Activated CD8-positive, alpha-beta memory T cell treated with anti-CD3 and anti-CD28 coated beads for 1 hour (primary cell): ENCODE measurements at places on chromosomes 1 and 21.

GRCh38 chr1:3664700-3665375, 12.5 kb downstream of the TP73 start:
- no peak for DNase-seq

- no peak for DNase-seq
Observed at GRCh38 chr1:54871275-54872035, 15.5 kb downstream of the DHCR24 start.

DNA sequence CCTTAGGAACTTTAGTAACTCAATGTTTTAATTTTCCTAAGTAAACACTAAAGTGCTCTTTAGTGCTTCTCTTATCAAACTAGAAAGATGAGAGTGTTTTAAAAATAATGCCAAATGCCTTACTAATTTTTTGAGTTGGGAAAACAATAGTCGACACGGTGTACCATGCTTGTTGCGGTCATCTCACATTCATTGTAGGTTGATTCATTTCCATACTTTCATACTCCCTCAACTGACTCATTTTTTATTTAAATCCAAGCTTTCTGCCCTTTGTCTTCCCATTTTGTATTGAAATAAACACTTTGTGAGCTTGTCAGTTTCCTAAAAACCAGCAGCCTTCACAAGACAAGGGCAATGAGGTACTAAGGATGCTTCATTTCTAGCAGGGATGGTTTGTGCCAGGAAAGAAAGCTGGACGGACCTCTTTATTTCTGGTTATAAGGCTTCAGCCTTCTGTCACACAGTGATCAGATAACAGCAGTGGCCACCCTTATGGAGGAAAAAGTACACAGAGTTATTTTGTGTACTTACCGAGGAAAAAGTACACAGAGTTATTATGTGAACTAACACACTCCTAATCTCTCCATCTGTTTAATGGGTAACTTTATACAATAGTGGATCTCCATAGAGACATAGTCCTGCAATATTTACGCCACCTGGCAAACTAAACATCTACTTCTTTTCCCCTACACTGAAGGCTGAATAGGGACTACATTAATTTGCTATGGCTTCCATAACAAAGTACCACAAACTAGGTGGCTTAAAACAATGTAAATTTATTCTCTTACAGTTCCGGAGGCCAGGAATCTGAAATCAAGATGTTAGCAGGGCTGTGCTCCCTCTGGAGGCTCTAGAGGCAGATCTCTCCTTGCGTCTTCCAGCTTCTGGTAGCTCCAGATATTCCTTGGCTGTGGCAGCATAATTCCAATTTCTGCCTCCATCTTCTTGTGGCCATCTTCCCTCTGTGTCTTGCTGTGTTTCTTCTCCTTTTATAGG, 13.0 kb upstream of the CCDC190 start:
- no peak for DNase-seq

DNA sequence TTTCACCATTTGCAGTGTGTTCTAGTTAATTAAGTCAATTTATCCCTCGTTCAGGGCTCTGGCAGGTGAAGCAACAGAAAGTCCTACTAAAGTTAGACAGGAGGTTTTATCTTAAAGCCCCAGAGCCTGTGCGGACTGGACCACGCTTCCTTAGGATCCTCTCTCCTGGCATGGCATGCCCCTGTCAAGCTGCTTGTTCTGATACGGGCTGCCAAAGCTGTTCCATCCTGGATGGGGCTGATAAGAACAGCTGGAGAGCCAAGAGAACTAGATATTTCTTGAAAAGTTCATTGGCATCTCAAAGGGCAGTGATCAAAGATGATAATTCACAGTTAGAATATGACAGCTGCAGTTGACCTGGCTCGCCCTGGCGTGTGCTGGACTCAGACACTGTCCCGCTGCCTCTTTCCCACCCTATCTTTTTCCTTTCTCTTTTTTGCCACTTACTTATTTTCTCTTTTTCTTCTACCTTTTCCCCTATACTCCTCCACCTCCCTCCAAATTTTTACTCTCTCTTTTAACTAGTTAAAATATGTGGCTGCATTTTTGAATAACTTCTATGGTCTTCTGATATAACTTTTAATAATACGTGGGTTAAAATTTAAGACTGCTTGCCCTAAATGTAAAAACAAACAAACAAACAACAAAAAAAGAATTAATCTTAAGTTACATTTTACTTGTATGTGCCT, 96.7 kb downstream of the ABCA4 start:
- no peak for DNase-seq

- peak; percentile 17 for DNase-seq
Observed at GRCh38 chr1:36350659-36351226, 27.3 kb upstream of the EVA1B start.

DNA sequence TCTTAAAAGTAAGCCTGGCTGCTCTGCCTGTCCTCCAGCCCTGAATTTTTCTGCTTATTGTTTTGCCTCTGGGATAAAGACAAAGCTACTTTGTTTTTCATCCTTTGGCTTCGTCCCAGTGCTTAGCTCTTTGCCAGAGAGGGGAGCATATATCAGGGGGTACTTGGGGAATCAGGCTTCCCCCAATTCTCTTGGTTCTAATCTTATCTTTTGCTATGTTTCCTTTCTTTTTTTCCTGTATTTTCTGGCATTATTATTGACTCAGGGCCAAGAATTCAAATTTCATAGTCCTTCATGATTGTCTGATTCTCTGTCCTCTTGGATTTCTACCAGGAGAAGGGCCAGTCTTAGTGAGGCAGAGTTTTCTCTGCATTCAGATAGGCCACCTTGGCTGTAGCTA, 51.2 kb downstream of the GIPC2 start:
- DNase-seq = no peak

GRCh38 chr1:106027871-106028270, 1028.6 kb upstream of the PRMT6 start:
- DNase-seq = no peak

DNA sequence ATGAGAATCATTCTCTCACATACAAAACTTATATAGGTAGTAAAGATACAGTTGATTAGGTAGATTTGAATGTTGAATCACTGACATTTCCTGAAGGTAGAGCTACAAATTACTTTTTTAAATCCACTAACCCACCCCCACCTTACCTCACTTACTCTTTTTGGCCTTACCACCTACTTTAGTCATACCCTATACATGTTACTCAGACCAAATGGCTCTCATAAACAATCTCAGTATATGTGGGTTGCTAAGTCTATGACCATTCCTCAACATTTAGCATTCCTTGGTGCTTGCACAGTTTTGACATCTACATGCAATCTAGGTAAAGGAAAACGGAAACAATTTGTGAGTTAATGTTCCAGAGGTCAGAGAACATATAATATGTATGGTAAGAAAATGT, 26.3 kb downstream of the SYDE2 start:
- no peak for DNase-seq

GRCh38 chr1:112312315-112312714, 83.7 kb upstream of the CTTNBP2NL start:
- DNase-seq = no peak

DNA sequence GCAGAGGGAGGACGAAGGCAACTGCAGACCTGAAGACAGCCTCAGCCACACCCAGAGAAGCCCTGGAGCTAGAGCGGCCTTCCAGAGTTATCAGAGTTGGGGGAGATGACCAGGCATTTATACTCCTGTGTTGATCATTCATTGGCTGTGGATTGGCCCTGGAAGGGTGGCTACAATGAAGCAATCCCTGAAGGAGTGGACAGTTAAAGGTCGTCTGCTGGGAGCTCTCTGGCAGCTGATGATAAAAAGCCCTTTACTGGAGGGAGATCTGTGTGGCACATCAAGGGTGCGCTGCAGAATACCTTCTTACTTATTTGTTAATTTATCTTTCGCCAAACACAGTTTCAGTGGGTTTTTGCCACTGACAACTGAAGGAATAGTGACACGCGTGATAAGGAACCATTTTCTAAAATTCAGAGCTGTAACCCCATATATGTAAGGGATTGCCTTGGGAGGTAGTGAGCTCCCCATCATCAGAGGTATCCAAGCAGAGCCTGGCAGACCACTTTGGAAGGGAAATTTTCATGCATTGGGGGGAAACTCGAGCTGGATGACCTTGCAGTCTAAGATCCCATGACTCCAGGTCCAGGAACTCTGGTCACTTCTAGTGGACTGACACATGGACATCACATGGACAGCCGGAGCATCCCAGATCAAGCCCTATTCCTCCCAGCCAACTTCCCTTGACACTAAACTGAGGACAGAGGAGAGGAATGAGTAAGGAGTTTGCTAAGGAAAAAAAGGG, 126.4 kb upstream of the GADD45A start:
- no peak for DNase-seq

DNA sequence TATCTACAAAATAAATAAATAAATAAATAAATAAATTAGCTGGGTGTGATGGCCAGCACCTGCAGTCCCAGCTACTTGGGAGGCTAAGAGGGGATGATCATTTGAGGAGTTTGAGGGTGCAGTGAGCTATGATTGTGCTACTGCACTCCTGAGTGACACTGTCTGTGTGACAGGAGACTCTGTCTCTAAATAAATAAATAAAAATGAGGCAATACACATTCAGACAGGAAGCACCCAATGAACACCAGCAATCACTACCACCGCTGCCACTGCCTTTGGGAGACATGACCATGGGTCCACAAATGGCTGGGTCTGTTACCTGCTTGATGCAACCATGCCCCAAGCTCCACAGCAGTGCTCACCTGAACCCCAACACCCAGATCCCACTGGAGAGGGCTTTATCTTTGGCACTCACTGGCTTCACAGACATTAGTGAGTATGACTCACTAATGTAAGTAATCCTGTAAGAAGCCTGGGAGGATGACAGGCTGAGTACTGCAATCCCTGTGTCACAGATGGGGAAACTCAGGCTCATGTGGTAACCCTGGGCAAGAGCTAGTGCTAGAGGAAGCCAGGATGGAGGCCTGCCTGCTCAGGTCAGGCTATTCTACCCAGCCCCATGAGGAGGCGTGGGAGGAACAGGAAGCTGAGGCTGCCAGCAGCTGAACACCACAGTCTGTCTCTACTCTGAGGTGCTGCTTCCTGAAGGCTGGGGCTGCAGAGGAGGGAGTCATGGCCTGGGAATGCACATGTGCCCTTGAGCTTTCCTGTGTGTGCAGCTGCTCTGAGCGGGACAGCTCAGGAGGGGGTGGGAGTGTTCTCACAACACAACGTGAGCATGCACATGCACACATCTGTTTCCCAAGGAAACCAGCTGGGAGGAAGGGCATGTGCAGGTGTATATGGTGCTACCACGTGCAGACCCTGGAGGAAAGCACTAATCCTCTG, 43.0 kb downstream of the SLC9A1 start:
- DNase-seq = peak; percentile 33

GRCh38 chr1:245797592-245798348, 643.0 kb downstream of the KIF26B start:
- no peak for DNase-seq

GRCh38 chr1:204429746-204430145, 18.1 kb upstream of the PPP1R15B start:
- no peak for DNase-seq

- DNase-seq = no peak
Observed at GRCh38 chr1:117696561-117696960, 90.7 kb downstream of the TENT5C start.

- no peak for DNase-seq
Observed at GRCh38 chr1:173669491-173669941, at the start of gene ANKRD45. Gene ANKRD45 (minus strand): TSS chr1:173669851. CDS start chr1:173659418, 10,433 bp downstream.

GRCh38 chr1:208731981-208732821, 488.0 kb upstream of the PLXNA2 start:
- DNase-seq = no peak

- no peak for DNase-seq
Observed at GRCh38 chr1:115114308-115114707, 25.0 kb upstream of the TSPAN2 start.

DNA sequence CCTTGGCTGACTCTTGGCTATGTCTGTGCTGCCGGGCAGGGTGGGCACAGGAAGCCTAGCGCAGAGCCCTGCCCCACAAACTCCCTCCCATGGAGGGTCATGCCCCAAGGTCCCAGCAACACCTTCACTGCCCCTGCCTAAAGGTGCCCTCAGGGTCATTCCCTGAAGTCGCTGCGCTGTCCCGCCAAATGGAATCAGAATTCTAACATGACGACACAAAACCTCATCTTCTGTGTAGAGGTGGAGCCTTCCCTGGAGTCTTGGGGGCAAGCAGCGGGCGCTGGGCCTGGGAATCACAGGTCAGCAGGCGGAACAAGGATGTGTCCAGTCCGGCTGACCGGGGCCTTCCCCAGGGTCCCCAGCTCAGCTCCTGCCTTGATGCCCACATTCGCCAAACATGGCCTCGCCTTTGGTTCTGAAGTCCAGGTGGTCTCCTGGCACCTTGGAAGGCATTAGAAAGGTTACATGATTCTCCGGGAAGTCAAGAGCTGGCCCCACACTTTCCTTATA, 17.3 kb downstream of the TMEM201 start:
- DNase-seq = no peak

- no peak for DNase-seq
Observed at GRCh38 chr1:90957497-90957896, 64.3 kb downstream of the ZNF644 start.

GRCh38 chr1:64223329-64224151, 20.1 kb downstream of the UBE2U start:
- no peak for DNase-seq

DNA sequence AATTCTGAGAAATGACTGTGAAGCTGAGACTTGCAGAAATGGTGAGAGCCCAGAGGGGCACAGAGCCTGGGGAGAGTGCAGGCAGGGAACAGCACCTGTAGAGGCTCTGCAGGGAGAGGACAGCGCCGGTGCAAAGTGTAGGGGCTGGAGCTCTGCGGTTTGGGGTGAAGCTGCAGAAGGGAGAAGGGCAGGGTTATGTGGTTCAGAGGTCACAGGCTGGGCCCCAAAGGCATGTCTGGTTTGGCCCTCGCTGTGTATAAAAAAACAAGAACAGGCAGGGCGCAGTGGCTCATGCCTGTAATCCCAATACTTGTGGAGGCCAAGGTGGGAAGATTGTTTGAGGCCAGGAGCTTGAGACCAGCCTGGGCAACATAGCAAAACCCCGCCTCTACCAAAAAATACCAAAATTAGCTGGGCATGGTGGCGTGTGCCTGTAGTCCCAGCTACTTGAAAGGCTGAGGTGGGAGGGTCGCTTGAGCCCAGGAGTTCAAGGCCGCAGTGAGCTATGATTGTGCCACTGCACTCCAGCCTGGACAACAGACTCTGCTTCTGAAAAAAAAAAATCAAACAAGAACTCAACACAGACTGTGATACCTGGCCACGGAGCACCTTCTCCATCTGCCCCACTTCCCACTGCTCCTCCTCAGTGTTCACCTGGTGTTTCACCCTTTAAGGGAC, 29.1 kb downstream of the SERINC2 start:
- no peak for DNase-seq

DNA sequence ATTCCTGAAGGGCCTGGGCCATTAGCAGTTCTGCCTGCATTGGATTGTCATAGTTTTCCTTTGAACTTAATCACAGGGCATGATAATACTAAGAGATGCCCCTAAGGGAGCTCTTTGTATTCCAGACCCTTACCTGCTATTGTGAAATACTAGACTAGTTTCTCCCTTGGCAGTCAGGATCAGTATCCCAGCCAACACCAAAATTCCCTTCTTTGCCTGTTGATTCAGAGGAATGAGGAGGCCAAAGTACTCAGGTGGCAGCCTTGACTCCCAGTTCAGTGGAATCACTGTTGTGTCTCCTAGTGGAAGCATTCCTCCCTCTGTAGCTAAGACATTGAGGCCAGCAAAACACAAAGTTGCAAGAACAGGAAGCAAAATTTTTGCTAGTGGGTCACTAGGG, 20.7 kb downstream of the SLAMF7 start:
- DNase-seq = no peak

GRCh38 chr1:214573386-214574318, 22.2 kb upstream of the PTPN14 start:
- DNase-seq = no peak
